Smooth muscle cell of bladder (primary cell): ENCODE measurements at places on chromosomes 7 and 10. TPM values are rescaled to one million over a fixed set of nuclear protein-coding genes. Genes with fewer than 3 reads are reported as not detected.

The MOGAT3 gene
- not detected in 2 replicates for total RNA-seq

The IKZF1 gene
- not detected in 2 replicates for total RNA-seq

The GPER1 gene
- 1.00 and 1.5 TPM in 2 replicates for total RNA-seq

The OR13A1 gene
- total RNA-seq: not detected in 2 replicates

The ZNF518A gene
- total RNA-seq: 10.2 and 13.2 TPM in 2 replicates

The CYP2C19 gene
- not detected in 2 replicates for total RNA-seq

The NCF1 gene
- total RNA-seq: under 0.01 and 0.09 TPM in 2 replicates

The CALHM1 gene
- total RNA-seq: not detected in 2 replicates

The EN2 gene
- under 0.01 TPM in 1 of 2 replicates, not detected in the other for total RNA-seq

The CYP26C1 gene
- total RNA-seq: under 0.01 TPM in 2 replicates

The SLC26A5 gene
- not detected in 2 replicates for total RNA-seq

The VAX1 gene
- total RNA-seq: not detected in 2 replicates

The SYT15 gene
- total RNA-seq: 0.71 and 0.92 TPM in 2 replicates

The ATOH7 gene
- total RNA-seq: 0.09 TPM in 1 of 2 replicates, not detected in the other

The PDE6C gene
- total RNA-seq: not detected in 2 replicates

The CRHR2 gene
- not detected in 2 replicates for total RNA-seq

The INSYN2A gene
- total RNA-seq: 0.14 and 0.55 TPM in 2 replicates

The JAKMIP3 gene
- 0.14 and 0.55 TPM in 2 replicates for total RNA-seq

The HTRA1 gene
- total RNA-seq: 142 and 218 TPM in 2 replicates

The ZNF25 gene
- 14.9 TPM in 2 replicates for total RNA-seq

The EBLN1 gene
- not detected in 2 replicates for total RNA-seq

The PSMC2 gene
- total RNA-seq: 205 and 236 TPM in 2 replicates
